Activated T-helper 2 cell treated with anti-CD3 and anti-CD28 coated beads, Interferon-gamma antibody, Interleukin-2, Interleukin-4, amounts not matched to agents 10 μg/mL and 5 μg/mL and 100 μg/mL, durations not matched to agents 14 hours and 24 hours and 36 hours (primary cell): ENCODE measurements at places on chromosomes 6 and 20. TPM values are rescaled to one million over a fixed set of nuclear protein-coding genes. Genes with fewer than 3 reads are reported as not detected.

Gene SLC13A3
- not detected in 2 replicates for total RNA-seq

Gene MACROD2
- total RNA-seq: not detected in 2 replicates

DNA sequence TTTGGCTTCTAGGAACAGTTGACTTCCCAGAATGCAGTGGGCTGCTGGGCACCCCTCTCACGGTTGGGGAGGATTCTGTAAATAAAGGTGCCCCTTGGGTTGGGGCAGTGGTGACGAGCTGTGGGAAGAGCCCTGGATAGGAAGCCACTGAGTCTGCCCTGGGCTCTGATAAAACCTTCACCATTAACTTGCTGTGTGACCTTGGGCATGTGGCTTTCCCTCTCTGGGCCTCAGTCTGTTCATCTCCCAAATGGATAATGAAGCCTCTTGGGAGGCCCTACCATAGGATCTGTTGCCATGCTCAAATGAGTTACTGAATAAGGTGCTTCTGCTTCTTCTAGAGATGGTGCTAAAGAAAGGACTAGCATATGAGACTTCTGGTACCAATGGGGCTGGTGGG, 3.7 kb downstream of the CRIP3 start:
- no peak overlapping the region for H3K4me3 ChIP-seq
- H3K4me1 ChIP-seq: peaks cover 7% of the 10 kb centered on the region
- H3K36me3 ChIP-seq: no peaks in the 10 kb centered on the region
- no peak for DNase-seq
- peaks cover 10% of the 10 kb centered on the region for H3K27me3 ChIP-seq
- H3K27ac ChIP-seq: no peak overlapping the region

DNA sequence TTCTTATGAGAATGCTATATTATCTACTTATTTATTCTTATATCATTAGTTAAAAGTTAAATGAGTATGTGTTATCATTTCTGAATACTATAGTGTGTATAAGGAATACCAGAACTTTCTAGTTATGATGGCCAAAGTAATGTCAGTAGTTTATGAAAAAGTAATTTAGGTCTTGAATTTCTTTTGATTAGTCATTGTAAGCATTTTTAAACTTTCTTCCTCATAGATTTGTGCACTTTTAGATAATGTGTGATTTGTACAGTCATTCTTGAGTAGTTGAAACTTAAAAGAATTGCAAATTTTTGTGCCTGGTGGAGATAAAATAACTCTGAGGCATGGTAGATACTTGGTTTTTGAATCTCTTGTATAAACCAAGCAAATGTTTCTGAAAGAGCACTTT, 311.3 kb downstream of the CDKAL1 start:
- H3K27me3 ChIP-seq: no peaks in the 10 kb centered on the region
- H3K36me3 ChIP-seq: peaks cover 31% of the 10 kb centered on the region
- peaks cover 34% of the 10 kb centered on the region for H3K4me1 ChIP-seq
- DNase-seq: no peak
- no peak overlapping the region for H3K4me3 ChIP-seq

DNA sequence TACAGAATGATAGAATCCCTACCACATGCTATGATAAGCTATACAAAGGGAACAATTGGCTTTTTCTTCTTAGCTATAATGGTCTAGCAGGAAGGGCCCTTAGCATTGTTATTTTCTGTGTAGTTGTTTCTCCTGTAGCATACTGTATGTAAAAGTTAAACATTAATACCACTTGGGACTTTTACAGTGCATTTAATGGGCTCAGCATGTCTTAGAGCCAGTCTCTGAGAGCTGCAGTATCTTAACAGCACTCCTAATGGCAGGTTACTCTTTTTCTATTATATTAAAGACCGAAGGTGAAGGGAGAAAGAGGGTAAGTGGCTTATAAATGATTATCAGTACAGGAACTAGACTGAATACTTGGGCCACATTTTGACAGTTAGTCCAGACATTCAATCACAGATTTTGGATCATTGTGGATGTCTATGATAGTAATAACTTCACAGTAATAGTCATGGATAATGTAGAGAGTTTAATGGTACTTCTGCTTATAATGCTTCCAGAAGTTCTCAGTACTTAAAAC, 290.7 kb downstream of the PHF3 start:
- H3K27ac ChIP-seq: no peak overlapping the region
- H3K27me3 ChIP-seq: no peaks in the 10 kb centered on the region
- no peak overlapping the region for H3K4me3 ChIP-seq
- H3K36me3 ChIP-seq: no peaks in the 10 kb centered on the region
- H3K4me1 ChIP-seq: no peaks in the 10 kb centered on the region

DNA sequence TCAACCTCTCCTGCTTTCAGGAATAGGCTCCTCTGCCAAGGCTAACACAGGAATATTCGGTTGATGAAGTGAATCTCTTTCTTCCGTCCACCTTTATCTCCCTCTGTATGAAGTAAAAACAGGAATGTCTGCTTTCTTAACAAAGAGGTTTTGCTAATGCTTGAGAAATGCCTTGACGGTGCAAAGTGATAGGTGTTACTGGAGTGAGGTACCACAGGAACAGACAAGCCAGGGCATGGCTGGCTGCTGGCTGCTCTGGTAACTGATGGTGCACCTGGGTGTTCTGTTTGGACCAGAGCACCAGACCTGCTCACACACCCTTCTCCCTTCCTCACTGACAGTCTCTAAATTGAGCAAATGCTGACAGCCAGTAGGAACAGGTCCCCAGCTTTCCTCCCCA, 174.0 kb upstream of the FBXL4 start:
- H3K27ac ChIP-seq: no peak overlapping the region
- no peak overlapping the region for H3K4me3 ChIP-seq
- peaks cover 12% of the 10 kb centered on the region for H3K27me3 ChIP-seq
